Activated CD4-positive, alpha-beta T cell treated with anti-CD3 and anti-CD28 coated beads for 1 hour (primary cell): ENCODE measurements at places on chromosomes 1 and 21.

GRCh38 chr1:214416858-214417257, 134.5 kb downstream of the PTPN14 start:
- DNase-seq = no peak

GRCh38 chr1:53574621-53575020, 115.4 kb downstream of the DMRTB1 start:
- DNase-seq = no peak

DNA sequence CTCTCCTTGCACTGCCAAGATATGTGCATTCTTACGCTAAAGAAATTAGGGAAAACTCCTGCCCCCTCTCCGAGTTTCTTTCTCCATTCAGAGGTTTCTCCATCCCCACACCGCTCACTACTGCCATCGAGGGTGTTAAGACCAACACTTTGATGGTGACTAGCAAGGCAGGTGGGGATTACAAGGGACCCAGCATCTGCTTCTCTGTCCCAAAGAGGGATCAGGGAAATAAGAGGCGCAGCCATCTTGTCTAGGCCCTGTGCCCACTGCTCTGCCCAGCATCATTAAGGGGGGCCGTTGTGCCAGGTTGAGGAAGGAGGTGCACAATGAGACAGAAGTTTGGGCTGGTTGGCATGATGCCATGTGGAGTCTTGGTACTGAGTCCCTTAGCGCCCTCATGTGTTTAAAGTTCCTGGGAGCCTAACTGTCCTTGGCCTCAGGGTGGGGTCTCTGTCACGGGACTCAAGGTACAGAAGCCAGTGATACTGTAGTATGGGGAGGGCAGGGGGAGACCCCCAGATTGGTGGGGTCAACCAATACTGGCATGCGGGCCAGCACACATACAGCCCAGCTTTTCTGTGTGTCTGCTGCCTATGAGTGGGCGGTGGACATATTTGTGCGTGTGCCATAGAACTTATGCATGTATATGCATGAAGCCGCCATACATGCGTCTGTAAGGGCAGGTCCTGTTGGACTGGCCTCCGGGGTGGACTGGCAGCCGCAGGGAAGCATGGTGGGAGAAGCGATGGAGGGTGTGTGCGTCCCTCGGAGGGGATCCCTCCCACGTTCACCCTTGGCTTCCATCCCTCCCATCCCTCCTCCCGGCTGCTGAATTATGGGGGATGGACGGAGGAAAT, 5.5 kb downstream of the EFNA3 start:
- no peak for DNase-seq

- no peak for DNase-seq
Measured at GRCh38 chr21:20404915-20405314, 593.3 kb upstream of the NCAM2 start.

DNA sequence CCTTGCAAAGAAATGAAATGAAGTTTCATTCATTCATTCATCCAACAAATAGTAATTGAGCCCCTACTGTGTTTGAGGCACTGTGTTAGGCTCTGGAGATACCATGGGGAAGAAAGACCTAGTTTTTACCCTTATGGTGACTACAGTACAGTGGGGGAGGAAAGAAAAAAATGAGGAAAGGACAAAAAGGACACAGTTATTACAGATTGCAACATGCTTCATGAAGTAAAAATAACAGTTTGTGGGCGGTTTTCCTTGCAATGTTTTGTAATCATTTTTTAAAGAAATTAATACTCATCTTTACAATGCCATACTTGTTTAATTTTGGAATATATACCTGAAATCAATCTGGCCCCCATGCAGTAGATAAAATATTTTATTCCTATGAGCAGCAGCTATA, 120.3 kb downstream of the TM2D1 start:
- DNase-seq = no peak

DNA sequence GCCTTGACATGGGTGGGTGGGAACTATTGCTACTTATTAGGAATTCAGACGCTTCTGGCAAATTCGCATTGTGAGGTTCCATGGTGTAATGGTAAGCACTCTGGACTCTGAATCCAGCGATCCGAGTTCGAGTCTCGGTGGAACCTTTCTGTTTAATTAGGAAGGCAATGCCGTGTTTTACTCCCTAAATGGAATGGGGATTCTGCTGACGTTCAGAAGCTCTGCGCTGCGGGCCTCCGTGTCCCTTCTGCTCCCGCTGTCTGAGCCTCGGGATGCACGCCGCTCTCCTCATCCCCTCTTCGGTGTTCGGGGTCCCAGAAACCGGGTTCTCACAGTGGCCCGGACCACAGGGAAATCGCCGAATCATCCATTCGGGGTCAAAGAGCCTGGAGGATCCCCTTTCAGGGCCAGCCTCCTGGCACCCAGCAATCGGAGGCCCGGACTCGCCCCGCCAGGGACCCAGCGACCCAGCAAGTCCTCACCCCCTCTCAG, 280.3 kb downstream of the FAM72C start:
- no peak for DNase-seq

DNA sequence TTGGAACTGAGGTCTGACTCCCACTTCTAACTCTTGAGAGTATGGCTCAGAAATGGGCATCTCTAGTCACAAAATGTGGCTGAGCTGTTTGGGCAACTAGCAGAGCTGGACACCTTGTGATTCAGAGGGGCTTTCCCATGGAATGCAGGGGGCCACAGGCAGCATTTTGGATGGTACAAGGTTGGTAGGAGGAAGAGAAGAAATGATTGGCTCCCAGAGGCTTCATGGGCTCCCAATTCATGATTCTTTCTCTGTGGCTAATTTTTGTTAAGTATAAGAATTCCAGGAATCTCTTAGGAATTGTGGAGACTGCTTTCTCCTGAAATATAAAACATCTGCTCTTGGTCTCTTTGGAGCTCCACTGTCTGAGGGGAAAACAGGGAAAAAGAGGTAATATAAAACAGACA, 49.7 kb downstream of the PBX1 start:
- no peak for DNase-seq

DNA sequence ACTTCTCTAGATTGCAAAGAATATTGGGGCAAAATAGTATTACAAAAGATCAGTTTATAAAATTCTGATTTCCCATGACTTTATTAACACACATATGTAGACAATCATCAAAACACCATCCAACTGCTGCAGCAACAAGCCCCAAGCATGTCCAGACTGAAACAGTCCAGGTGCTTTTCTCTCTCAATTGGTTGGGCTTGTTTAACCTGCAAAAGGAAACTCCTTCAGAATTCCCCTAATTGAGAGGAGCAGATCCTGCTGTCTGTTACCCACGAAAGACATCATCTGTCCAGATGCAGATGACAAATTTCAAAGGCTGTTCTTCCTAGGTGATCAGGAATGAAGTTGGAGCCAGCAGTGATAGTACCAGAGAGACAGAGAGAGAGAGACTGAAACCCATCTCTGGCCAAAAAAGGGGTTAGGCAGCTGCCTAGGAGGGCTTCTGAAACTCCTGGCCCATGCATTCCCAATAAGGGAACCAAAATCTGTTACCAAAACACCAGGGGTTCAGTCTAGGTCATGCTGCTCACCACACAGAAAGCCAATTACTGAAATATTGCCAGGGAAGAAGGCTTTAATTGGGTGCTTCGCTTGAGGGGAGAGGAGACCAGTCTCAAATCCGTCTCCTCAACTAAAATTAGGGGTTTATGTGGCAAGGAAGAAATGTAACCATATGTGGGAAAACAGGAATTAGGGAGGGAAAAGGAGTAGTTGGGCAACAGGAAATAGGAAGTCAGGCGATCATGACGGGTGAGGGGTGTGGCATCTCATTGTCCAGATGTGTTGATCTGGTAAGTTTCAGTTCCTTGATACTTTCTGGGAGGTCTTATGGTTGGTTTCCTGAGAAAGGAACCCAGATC, 34.7 kb upstream of the RGL1 start:
- no peak for DNase-seq

DNA sequence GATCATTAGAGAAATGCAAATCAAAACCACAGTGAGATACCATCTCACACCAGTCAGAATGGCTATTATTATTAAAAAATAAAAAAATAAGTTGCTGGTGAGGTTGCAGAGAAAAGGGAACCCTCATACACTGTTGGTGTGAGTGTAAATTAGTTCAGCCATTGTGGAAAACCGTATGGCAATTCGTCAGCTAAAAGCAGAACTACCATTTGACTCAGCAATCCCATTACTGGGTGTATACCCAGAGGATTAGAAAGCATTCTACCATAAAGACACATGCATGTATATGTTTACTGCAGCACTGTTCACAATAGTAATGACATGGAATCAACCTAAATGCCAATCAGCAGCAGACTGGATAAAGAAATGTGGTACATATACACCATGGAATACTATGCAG, 42.2 kb downstream of the GIPC2 start:
- no peak for DNase-seq

GRCh38 chr1:14149431-14149830, 449.1 kb upstream of the KAZN start:
- DNase-seq = no peak

- no peak for DNase-seq
Measured at GRCh38 chr1:107139833-107140702, 771 bp upstream of the NTNG1 start.

- DNase-seq = no peak
Measured at GRCh38 chr1:93471284-93471683, 23.4 kb downstream of the FNBP1L start.

- DNase-seq = no peak
Measured at GRCh38 chr1:77888081-77888780, at the start of gene NEXN. TSS of gene NEXN (plus strand) at chr1:77888624. CDS start at chr1:77916107, 27,483 bp downstream.

DNA sequence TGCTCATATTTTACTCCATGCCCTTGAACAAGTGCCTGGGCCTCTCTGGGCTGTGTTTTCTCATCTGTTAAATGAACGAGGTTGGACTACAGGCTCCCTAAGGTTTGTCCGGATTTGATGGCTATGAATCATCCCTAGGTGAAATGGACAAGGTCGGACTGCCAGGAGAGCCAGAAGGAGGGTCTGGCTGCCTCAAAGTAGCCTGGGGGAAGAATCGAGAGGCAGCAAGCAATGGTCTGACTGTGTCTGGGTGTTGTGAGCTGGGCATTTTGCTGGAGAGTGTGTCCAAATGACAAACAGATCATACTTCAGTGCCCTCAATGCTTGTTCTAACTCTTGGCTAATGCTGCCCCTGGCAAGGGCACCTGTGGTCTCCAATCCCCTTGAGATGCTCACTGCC, 730.9 kb downstream of the PTPRU start:
- no peak for DNase-seq

DNA sequence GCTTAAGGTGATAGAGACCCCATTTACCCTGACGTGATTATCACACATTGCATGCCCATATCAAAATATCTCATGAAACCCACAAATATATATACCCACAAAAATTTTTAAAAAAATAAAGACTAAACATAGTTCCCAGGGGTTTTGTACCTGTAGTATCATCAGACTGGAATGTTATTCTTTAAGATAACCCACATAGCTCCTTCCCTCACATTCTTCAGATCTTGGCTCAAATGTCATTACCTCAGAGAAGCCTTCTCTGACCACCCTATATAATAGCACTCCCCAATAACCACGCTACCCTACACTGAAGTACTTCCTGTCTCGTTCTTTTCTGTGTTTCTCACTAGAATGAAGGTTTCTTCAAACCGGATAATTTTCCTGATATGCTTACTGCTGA, 138.3 kb upstream of the SNX7 start:
- no peak for DNase-seq

- DNase-seq = no peak
Measured at GRCh38 chr1:97378596-97378995, 542.2 kb downstream of the DPYD start.

- no peak for DNase-seq
Measured at GRCh38 chr21:43679951-43680350, 20.6 kb downstream of the RRP1B start.

GRCh38 chr1:72435025-72435424, 152.7 kb upstream of the NEGR1 start:
- DNase-seq = no peak

- no peak for DNase-seq
Measured at GRCh38 chr1:2151252-2151651, 43.3 kb downstream of the FAAP20 start.

- no peak for DNase-seq
Measured at GRCh38 chr1:40130892-40131291, 30.3 kb upstream of the RLF start.

DNA sequence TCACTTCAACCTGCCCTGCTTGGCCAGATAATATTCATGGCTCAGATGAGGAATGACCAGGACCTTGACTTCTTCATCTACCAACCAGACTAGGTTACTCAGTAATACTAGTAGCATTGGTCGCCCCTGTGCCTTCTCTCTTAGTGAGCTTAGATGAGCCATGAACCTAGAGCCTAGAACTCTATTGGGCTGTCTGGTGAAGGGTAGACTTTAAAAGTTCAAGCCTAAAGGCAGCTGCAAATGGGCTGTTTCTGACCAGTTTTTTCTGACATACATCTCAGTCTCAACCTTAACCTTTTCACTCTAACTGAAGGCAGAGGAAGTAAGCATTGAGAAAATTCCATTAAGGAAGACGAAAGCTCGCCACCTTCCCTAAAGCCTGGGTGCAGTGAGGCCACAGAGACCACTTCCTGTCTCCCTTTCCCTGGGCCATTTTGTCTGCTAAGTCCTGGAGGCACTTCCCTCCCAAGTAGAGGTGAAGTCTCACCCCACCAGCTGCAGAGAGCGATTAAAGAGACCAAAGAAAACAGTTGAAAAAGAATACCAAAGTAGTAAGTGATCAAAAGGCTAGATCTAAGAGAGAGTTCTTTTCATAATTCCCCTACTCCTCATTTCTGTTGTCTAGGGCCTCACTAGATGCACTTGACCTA, 53.3 kb downstream of the MTR start:
- no peak for DNase-seq

GRCh38 chr1:150012611-150013010, 2.1 kb upstream of the OTUD7B start:
- no peak for DNase-seq

DNA sequence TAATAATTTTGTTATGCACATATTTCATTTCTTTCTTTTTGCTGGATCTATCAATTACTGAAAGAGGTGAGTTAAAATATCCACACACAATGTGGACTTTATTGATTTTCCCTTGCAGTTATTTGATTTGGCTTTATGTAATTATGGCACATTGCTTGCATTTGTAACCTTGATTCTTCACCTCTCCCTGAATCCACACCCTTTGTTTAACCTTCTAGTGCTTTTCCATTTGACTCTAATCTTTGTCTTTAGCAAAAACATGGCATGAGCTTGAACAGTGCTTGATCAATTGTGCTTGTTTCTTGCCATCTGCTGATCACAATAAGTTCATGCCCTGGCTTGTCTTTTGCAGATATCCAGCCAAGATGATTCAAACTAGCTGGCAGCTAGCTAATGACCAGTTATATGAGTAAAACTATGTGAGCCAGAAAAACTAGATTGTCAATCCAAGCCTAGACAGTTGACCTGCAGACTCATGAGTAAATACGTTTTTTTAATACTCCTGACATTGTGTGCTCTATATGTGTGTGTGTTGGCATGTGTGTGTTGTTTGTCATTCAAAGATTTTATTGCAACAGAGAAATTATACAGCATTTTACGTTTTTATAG, 899.2 kb downstream of the NCAM2 start:
- DNase-seq = no peak
